Choroid plexus epithelial cell (primary cell): ENCODE measurements at places on chromosomes 12 and 14.

DNA sequence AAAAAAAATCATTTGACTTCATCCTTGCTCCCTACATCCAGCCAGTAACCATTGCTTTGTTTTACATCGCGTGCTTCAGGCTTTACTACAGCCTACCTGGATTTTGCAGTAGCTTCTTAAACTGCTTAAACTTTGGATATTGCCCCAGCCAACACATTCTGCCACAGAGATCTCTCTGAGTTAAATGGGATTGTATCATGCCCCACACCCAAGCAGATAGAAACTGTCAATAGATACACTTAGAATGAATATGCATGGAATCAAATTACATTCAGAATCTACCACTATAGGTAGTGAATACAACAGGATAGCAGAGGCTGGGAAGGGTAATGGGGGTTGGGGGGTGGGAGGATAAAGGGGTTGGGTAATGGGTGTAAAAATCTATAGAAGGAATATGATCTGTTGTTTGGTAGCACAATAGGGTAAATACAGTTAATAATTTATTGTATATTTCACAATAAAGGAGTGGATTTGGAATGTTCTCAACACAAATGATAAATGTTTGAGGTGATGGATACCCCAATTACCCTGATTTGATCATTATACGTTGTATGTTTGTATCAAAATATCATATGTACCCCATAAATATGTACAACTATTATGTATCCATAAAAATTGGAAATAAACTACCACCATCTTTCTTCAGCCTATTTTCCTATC, 2.7 kb upstream of the MYRFL start:
- no peak for DNase-seq

DNA sequence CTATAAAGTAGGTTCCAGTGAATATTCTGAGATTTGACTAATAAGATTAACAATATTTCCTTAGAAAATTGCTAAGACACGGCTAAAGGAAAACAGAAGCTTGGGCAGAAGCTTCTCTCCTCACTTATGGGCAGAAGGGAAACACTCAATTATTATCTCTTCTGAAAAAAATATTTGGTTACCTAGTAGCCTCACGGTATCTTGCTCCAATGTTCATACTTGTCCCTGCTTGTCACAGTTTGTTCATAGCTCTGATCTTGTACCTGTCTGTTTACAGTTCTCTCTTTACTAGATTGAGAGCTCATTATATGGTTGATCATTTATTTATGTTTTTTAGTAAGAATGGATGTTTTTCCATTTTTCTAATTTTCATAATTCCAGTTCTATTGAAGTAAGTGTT, 458.0 kb upstream of the ATP2B1 start:
- no peak for DNase-seq

- DNase-seq = no peak
Observed at GRCh38 chr12:107657621-107658020, 28.0 kb upstream of the PWP1 start.

- DNase-seq = no peak
Observed at GRCh38 chr14:63991833-63992232, 139.0 kb downstream of the SYNE2 start.

DNA sequence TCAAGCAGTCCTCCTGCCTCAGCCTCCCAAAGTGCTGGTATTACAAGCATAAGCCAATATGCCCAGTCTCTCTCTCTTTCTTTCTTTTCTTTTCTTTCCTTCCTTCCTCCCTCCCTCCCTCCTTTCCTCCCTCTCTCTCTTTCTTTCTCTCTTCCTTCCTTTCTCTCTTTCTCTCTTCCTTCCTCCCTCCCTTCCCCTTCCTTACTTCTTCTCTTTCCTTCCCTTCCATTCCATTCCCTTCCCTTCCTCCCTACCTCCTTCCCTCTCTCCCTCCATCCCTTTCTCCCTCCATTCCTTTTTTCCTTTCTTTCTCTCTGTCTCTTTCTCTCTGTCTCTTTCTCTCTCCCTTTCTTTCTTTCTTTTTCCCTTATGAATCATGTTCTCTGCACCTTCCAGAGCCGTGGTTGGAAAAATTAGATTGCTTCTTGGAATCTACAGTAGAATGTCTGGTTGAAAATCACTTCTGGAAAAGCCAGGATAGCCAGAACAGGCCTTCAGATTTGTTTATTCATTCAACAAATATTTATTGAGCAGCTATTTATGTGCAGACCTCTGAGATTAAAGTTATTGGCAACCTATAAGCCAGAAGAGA, 68.4 kb upstream of the ARHGAP5 start:
- no peak for DNase-seq

- DNase-seq = no peak
Observed at GRCh38 chr12:114826244-114826643, 142.3 kb upstream of the TBX3 start.

GRCh38 chr14:24086193-24086955, 7.7 kb upstream of the PCK2 start:
- DNase-seq = no peak

DNA sequence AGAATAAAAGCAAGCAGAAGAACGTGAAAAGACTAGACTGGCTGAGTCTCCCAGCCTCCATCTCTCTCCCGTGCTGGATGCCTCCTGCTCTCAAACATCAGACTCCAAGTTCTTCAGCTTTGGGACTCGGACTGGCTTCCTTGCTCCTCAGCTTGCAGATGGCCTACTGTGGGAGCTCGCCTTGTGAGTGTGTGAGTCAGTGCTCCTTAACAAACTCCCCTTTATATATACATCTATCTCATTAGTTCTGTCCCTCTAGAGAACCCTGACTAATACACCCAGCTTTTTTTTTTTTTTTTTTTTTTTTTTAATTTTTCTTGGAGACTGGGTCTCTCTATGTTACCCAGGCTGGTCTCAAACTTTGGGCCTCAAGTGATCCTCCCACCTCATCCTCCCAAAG, 46.9 kb downstream of the ACTN1 start:
- DNase-seq = no peak

- peak; percentile 86 for DNase-seq
Observed at GRCh38 chr12:20368114-20368650, at the start of gene PDE3A. PDE3A (plus strand) TSS chr12:20368537; CDS start chr12:20369285, 748 bp downstream.

DNA sequence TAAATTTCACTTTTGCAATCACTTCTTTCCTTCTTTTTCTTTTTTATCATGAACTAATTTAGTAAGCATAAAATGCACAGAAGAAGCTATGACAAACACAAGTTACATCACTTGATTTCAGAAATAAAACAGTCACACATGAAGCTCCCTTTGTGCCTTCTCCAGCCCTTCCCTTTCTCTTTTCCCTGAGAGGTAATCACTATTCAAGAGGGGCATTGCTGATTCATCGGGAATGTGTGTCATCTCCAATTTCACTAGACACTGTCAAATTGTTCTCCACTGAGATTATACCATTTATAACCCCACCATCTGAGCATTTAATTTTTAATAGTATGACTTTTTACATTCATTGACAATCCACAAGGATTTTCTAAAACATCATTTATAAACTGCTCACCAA, 91.6 kb upstream of the PTPRQ start:
- DNase-seq = peak; percentile 39

DNA sequence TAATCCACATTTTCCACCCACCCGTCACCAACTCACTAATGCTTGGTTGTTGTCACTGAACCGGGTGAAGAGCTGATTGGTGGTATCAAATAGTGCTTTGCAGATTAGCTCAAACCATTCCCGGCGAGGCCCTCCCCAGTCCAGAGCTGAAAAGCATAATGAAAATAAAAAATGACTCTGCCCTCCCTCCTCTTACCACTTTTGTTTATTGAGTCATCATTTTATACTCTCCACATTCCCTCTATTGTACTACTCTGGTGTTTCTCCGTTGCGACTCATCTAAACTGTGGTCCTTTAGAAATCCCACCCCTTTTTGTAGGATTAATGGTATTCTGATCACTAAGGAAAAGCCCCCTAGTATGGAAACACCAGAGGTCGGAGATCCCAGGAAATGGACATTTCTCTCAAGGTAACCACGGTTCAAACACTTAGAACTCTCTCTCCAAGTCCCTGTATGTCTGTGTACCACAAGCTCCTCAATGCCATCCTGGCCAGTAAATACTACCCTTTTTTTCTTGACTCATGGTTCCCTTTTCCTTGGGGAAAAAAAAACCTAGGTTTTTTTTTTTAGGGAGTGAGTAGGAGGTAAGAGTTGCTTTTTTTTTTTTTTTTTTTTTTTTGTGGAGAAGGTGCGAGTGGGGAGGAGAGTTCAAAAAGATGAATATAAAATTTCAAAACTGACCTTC, 42.0 kb downstream of the AREL1 start:
- peak; percentile 56 for DNase-seq

DNA sequence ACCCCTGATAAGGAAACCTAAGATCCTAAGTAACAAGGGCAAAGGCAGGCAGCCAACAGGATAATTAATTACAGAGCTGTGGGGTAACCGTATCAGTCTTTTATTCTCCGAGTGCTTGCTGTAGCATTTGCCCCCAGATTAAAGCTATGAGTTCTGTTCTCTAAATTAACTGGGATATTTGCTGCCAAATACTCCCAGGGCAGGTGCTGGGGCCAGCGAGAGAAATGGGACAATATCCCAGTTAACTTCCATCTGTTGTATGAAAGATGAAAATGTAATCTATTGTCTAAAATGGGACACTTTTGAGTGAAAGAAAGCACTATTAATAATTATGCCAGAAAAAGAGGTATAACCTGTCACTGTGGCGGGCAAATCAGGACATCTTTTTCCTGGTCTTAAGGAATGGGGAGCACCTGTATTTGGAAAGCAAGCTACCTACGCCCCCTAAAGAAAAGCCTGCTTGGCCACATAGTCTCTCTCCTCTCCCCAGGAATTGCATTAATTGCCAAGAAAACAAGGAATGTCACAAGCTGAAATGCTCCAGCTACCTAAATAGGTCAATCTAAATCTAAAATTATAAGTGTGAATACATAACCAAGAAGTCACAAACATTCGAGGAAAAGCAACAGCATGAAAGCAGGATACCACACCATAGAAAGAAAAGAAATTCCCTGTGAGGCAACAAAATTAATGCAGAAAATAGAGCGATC, 26.7 kb upstream of the CFAP54 start:
- DNase-seq = no peak
